Activated T-cell treated with anti-CD3 and anti-CD28 coated beads, Interleukin-2, amount 50 U/mL, for 72 hours (primary cell): ENCODE measurements at places on chromosomes 7 and 10. TPM values are rescaled to one million over a fixed set of nuclear protein-coding genes. Genes with fewer than 3 reads are reported as not detected.
A peak's percentile ranks its signal among the peaks of the same experiment; 100 is the strongest.

DNA sequence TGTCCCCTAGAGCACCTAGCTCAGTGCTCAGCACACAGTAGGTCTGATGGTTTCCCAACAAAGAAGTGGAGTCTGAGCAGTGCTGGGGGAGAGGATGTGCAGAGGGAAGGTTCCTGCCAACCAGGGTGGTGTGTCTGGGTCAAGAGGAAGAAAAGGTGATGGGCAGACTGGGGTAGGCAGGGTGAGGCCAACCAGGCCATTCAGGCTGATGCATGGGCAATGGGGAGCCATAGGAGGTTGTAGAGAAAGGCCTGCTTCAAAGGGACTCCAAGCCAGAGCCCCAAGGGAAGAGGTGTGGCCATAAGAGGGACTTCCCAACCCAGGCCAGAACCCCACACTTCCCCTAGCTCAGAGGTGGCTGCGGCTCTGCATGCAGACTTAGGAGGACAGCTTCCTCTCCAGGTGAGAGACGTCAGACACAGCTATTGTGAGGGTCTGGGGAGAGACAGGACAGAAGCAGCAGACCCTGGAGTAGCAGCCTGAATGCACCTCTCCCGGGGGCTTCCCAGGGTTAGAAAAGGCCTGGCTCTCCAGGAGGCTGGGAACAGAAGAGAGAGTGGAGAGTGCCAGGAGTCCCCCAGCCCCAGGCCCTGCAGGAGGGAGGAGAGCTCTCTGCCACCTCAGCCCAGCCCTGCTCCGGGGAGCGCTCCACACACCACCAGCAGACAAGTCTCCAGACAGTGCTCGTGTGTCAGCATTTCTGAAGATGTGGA lies 87.4 kb upstream of the ZMIZ1 start:
- no peaks in the 10 kb centered on the region for H3K27me3 ChIP-seq
- peak overlapping the region; percentile 38 for H3K4me3 ChIP-seq
- no peak overlapping the region for H3K27ac ChIP-seq
- peak; percentile 29 for DNase-seq

GRCh38 chr10:132248455-132249225 lies 59.1 kb downstream of the STK32C start:
- no peaks in the 10 kb centered on the region for H3K4me1 ChIP-seq
- H3K4me3 ChIP-seq: peak overlapping the region; percentile 62
- no peak overlapping the region for H3K27ac ChIP-seq

DNA sequence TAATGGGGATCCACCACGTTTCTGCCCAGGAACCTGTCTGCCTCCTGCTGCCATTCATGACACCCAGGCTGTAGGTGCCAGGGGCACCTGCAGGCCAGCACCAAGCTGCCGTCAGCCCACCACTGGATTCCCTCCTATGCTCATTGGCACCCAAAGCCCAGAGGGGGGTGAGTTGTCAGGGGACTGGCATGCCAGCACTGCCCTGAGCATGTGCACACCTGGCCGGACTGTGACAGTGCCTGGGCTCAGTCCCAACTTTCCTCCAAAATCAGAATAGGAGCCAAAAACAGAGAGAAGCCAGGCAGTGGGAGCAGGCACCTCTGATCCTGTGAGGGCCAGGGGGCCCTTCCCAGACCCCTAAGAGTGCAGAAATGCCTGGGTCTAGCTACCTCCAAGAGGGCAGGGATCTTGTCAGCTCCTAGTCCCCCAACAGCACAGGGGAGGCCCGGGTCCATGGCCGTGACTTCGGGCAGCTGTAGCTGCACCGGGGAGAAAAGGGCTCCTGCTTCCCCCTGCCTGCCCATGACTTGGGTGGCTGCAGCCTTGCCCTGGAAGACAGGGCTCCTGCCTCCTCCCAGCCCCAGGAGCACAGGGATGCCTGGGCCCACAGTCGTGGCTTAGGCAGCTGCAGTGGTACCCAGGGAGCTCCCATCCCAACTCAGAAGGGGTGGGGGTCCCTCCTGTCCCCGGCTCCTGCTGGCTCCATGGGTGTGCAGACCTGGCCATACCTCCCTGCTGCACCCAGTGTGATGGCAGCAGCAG lies 249.8 kb upstream of the DKK1 start:
- H3K27me3 ChIP-seq: no peaks in the 10 kb centered on the region
- no peak overlapping the region for H3K27ac ChIP-seq
- DNase-seq: no peak
- no peak overlapping the region for H3K4me3 ChIP-seq
- no peaks in the 10 kb centered on the region for H3K4me1 ChIP-seq
- H3K36me3 ChIP-seq: no peaks in the 10 kb centered on the region

MSMB gene
- total RNA-seq: not detected
